GM23248 (cell line): ENCODE measurements at places on chromosomes 2 and 18.

GRCh38 chr2:204012072-204012653 lies 75.6 kb downstream of the ICOS start:
- DNase-seq: peak; percentile 6

DNA sequence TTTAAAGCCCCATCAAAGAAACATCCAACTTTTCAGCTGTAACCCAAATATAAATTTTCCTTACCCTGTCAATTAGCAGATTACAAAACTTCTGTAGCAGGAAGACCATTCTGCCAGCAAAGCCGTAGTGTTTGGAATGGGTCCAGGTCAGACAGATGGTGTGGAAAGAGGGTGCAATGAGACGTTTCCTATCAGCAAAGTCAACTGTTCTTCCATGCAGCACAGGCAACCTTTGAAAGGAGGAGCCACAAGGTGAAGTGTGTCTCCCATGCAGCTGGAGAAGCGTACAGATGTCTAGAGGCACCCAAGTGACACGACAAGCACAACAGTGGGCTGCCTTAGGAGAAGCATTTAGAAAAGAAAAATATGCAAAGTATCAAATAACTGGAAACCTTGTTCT lies 83.7 kb downstream of the SP3 start:
- DNase-seq: no peak

GRCh38 chr2:196597531-196597930 lies 42.0 kb upstream of the CCDC150 start:
- peak; percentile 46 for DNase-seq

- DNase-seq: no peak
These were observed 73.6 kb downstream of the RND3 start for GRCh38 chr2:150413910-150414309.

DNA sequence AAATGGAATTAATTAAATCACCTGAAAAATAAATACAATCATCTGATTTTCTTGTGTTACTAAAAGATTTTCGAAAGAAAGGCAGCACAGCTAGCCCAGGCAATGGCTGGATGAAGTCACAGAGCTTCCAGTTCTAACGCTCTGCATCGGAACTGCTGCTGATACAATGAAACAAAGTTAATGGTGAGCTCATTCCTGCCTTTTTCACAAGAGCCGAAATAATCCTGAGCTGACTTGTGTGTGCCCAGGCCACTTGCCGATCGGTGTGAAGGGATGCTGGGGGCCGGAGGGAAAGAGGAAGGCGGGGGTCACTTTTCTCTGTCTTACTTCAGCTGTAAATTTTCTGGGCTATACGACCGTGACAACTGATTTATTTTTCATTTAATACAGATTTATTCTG lies 149.5 kb downstream of the INO80D start:
- DNase-seq: peak; percentile 14

- DNase-seq: no peak
These were observed 1089.5 kb downstream of the TDRD15 start for GRCh38 chr2:22213237-22213636.

DNA sequence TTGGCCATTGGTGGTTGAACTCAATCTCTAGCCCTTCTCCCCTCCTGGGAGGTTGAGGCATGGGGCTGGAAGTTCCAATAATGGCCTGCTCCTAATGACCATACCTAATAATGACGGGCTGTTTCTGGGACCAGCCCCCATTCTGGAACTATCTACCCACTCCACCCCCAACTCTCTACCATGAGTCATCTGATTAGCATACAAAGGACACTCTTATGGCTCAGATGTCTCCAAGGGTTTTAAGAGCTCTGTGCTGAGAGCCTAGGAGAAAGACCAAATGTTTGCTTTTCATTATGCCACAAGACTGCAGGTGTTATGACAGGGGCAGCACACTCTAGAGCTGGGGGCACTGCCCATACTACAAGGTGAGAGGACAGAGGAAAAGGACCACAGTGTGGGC lies 137.0 kb upstream of the NCKAP5 start:
- DNase-seq: no peak

DNA sequence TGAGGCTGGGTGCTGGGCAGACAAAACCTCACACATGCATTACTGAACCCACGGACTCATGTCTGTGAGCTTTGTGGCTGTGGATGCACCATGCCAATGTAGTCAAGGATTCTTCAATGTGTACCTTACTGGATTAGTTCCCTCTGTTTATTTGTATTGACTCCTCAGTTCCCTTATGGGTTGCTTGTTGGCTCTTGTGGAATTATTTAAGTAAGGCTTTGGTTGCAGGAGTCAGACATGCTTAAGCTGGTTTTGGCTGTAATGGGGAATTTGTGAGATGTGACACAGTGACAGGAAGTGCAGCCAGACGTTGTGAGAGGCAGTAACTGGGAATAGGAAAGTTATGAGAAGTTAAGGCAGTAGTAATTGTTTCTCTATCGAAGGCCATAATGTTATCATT lies 13.6 kb upstream of the IL1RN start:
- no peak for DNase-seq

DNA sequence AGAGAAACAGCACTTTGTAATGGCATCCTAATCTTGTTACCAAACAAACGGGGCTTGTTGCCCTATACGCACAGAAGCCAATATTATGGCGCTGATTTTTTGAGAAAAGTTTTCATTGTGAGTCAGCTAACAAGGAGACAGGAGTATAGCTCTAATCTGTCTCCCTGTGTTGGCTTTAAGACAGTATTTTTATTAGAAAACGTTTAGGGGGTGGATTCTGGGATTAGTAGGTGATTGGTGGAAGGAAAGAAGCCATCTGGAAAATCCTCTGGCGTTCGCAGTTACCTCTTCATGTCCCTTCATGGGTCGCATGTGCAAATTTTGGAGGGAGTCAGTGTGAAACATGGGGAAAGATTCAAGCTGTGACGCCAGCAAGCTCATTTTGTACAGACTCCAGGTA lies 698 bp upstream of the TMEM237 start:
- DNase-seq: peak; percentile 64

- no peak for DNase-seq
These were observed 17.3 kb upstream of the RNF152 start for GRCh38 chr18:61910101-61910500.

GRCh38 chr2:116716038-116716437 lies 1098.5 kb upstream of the DDX18 start:
- no peak for DNase-seq

DNA sequence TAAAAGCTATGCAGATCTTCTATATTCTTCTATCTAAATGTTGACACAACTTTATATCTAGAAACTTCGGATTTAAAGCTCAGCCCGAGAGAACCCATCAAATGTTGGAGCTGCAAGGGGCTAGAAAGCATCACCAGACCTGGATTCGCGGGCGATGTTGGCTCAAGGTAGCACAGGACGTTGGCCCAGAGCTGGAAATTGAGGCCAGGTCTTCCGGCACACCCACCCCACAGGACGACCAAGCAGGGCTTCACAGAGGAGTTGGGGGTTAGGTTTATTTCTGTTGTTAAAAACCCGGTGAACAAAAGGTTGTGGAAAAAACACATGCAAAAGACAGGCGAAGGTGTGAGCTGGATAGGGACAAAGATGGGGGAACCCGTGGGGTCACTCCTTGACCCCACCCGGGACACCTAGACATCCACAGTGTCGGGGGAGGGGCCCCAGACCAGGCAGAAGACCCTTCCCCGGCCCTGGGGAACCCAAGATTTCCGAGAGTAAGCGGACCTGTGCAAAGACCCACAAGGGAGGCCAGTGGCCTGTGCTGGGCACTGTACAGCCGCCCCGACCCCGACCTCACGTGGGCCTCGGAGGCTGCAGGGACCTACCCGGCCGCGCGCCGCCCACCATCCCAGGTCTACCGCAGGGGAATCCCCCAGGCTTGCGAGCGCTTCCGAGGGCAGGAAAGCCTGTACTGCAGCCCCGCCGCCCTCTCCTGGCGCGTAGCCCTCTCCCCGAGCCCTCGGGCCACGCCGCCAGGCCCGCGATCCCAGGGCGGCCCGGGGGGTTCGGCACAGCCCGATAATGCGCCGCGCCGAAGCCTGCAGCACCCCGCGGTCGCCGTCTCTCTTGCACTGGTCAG lies 1.8 kb upstream of the AGBL5 start:
- DNase-seq: no peak

- DNase-seq: no peak
These were observed 124.9 kb downstream of the DAW1 start for GRCh38 chr2:227996366-227996765.

DNA sequence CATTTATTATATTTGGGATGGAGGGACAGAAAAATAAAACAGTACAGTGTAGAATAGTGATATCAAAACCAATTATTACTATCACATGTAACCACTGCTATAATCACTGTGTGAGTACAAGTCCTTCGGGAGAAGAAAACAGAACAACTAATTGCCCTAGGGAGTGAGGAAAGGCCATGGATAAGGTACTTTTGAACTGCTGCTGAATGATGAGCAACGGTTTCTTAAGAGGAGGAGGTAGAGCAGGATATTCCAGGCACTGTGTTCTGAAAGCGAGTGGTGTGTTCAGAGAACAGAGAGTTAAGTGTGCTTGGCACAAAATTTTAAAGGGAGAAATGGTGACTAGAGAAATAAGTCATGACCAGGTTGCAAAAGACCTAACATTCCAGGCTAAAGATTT lies 134.2 kb downstream of the CALCRL start:
- no peak for DNase-seq

- DNase-seq: no peak
These were observed 45.1 kb downstream of the TET3 start for GRCh38 chr2:74029714-74030397.

DNA sequence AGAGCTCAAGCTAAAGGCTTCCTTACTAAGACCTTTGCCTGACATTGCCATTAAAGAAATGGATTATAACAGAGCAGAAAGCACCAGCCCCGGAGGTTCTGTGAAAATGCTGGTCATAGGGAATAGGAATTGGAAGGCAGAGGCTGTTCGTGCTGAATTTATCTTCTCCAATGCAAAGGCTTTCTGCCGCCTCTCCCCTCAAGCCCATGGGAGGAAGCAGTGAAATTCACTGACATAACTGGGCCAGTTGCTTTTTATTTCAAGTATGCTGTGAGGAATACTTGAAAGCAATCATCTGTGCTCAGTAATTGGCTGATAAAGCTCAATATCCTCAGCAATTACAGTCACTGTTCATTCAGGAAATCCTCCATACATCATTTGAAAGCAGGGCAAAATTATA lies 85.4 kb upstream of the LINC00305 start:
- DNase-seq: no peak

GRCh38 chr2:83081826-83082690 lies 1377.0 kb downstream of the SUCLG1 start:
- DNase-seq: peak; percentile 34

GRCh38 chr2:48530033-48530811 lies at the start of gene STON1:
Gene STON1 (plus strand): TSS chr2:48530154. CDS start chr2:48580634, 50,480 bp downstream.
- DNase-seq: peak; percentile 64

- no peak for DNase-seq
These were observed 20.0 kb upstream of the LPIN1 start for GRCh38 chr2:11726384-11726783.

DNA sequence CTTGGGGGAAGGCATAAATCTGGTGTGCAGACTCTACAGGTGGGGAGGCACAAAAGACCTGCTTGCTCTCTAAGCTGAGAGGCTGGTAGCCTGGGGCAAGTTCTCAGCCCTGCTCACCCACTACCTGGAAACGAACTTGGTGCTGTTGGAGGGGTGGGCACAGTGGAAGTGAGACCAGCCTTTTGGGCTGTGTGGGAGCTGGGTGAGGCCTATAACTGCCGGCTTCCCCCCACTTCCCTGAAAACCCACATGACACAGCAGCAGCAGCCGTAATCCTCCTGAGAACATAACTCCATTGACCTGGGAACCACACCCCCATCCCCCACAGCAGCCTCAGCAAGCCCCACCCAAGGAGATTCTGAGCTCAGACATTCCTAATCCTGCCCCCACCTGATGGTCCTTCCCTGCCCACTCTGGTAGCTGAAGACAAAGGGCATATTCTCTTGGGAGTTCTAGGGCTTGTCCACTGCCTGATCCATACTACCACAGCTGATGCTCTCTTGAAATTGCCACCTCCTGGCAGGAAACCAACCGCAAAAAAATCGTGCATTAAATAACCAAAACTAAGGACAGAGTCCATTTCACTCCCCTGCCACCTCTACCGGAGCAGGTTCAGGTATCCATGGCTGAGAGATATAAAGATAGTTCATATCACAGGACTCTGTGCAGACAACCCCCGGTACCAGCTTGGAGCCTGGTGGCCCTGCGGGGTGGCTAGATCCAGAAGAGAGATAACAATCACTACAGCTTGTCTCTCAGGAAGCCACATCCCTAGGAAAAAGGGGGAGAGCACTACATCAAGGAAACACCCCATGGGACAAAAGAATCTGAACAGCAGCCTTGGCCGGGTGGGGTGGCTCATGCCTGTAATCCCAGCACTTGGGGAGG lies 178.1 kb downstream of the NDUFA10 start:
- DNase-seq: no peak

DNA sequence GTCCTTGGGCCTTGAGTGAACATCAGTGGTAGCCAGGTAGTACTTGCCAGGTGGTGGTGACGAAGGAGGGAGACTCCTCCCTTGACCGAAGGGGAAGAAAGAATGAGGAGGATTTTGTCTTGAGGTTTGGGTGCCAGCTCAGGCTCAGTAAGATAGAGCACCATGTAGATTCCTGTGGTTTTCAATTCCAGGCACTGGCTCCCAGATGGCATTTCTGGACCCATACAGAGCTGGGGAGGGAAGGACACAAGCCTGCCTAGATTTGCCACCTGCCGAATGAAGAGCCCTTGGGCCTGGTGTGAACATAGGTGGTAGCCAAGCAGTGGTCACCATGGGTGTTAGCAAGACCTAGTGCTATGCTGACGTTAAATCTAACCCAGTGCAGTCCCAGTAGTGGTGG lies 108.8 kb upstream of the UBE2E3 start:
- DNase-seq: no peak

DNA sequence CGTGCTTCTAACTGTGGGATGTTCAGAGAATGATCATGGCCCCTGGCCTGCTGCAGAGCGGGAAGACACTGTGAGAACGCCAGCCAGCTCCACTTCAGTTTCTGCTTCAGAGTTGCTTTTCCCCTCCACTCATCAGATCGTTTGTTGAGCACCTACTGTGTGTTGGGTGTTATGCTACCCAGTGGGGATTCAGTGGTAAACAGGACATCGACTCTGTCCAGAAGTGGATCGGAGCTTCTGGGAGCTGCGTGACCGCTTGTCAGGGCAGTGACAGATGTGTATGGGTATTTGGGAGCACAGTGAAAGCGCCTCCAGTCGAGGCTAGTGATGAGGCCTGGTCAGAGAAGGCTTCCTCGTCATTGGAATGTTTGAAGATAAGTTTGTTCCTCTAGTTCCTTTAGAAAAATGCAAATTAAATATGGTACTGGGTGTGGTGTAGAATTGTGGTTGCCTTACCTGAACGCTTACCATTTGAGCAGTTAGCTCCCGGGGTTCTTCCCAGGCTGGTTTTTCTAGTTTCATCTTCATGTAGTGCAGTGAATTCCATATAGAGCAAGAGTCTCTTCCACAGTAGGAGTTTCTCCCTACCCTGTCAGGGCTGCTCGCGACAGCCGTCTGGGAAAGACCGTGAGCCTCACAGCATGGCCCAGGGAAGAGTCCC lies 2.8 kb downstream of the RAB12 start:
- DNase-seq: no peak
